COR-L47 (cell line): ENCODE measurements at places on chromosomes 11 and 22.

DNA sequence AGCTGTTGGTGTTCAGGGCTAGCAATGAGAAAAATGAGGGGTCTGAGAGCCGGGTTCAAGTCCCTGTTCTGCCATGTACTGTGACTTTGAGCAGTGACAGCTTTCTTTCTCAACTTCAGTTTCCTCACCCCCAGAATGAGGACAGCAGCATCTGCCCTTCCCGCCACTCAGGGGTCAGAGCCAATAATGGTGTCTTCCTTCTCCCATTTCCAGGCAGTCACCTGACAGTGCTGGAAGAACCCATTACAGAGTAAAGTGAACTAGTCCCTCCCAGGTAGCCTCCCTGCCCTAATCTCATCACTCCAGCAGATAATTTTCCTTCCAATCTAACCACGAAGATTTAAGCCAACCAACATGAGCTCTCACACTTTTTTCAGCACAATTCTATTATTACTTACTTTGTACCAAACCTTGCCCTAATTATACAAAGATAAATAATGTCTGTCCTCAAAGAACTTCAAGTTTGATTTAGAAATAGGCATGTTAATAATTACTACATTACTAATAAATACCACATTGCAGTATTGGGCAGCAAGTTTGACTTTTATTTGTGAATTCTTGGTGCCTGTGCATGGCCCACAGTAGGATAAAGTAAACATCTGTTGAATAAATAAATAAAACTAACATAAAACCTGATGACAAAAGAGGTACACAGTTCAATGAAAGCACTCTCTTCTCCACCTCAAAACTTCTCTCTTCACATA is 61.0 kb downstream of the SERGEF start:
- DNase-seq, result no peak

- DNase-seq, result no peak
Observed at GRCh38 chr11:117874910-117875381, 1.5 kb downstream of the FXYD6 start.

GRCh38 chr22:23912293-23912903 is 18.2 kb downstream of the MIF start:
- no peak for DNase-seq

- DNase-seq, result no peak
Observed at GRCh38 chr11:12684816-12685215, 10.6 kb downstream of the TEAD1 start.

DNA sequence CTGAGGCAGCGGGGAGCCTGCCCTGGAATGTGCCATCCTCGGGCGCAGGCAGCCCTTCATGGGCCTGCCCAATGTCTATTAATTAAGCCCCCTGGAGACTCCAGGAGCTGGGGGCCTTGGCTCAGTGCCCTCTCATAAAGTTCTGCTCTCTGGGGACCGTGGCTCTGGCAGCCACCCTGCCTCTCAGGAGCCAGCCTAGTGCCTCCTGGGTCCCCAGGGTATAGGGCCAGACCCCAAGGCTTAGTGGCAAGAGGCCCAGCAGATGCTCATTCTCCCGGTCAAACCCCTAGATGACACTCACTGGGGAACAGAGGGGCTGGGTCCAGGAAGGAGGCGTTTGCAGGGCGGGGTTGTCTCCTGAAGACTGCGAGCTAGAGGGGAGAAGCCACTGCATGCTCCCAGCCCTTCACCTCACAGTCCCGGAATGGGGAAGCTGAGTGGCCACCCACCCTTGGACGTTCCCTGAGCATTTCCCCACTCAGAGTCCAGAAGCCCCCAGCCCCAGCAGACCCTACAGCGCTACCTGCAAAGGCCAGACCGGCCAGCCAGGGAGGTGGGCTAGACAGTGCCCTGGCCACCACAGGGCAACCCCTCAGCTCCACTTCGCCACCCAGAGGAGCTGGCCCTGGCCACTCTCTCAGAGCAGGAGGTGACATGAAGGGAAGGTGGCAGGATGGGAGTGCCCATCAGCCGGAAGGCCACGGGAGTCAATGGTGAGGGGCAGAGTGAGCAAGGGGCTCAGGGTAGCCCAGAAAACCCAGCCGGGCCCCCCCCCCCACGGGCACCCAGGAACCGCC is 83.0 kb downstream of the CDKN1C start:
- no peak for DNase-seq

- peak; percentile 23 for DNase-seq
Observed at GRCh38 chr11:59206635-59207034, 6.1 kb downstream of the MPEG1 start.

DNA sequence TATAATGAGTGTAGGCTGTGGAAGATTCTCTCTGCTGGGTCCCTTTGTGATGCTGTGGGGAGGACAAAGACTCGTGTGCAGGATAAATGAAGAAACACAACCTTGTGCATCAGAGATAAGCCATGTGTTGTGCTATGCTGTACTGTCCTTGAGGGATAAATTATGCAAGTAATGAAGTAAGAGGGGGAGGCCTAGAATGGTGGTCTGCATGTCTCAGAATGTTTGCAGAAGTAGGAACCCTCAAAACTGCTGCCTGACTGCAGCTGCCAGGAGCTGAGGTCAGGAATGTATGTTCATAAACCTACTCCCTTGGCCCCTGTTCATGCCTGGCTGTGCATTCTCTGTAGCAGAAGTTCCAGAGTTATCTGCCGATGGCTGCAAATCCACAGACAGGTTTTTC is 4.6 kb upstream of the SMCO4 start:
- no peak for DNase-seq

- no peak for DNase-seq
Observed at GRCh38 chr11:35040221-35040942, 98.6 kb upstream of the CD44 start.

DNA sequence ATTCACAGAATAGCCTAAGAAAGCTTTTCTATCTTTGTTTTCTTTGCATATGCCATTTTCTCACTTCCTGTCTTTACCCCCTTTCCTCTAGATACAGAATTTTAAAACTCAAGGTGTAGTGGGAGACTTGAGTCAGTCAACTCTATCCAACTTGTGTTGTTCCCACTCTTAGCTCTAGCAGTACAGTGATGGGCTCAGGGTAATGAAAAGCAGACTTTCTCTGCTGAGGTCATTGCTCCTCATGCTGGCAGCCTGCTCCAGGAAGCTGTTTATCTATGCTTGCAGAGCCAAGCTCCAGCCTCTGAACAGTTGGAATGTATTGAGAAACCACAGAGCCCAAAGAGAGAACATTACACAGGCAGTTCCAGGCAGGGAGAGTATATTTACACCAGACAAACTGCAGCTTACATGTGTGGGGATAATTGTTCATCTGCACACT is 68.1 kb downstream of the CSTPP1 start:
- DNase-seq, result peak; percentile 9

GRCh38 chr22:42116848-42117424 is 13.7 kb downstream of the CYP2D6 start:
- DNase-seq, result no peak

DNA sequence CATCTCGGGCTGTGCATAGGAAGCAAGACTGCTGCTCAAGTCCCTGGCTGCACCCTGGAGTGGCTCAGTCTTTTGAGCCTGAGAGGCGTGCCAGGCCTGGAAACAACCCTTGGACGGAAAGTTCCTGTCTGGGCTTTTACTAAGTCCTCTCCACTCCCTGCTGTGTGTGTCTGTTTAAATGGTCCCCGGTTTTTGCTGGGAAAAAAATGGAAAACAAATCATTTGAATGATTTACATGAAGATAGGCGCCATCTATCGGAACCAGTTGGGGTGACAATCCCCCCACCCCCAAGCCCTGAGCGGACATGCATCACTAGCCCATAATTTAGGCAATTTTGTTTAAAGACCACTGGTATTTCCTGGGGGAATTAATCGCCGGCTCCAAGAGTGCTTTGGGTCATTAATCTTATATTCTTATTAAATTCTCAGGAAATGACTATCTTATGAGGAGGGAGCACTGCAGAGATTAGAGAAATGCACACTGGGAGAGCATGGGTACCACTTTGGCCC is 2.7 kb upstream of the GAB2 start:
- DNase-seq, result peak; percentile 49

DNA sequence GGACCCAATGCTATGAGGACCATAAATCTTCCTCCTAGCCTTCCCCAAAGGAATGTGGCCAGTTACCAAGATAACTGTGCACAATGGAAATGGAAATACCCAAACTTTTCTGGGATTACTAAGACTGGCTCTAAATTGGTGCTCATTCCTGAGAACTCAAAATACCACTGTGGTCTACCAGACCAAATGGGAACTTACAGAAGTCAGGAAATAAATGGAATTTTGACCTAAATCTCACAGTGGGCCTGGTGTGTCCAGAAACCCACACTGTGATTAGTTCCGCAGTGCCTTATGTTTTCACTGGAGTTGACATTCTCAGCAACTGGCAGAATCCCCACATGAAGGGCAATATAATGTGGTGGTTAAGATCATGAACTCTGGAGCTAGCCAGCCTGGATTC is 99.4 kb upstream of the ZC3H12C start:
- DNase-seq, result no peak

DNA sequence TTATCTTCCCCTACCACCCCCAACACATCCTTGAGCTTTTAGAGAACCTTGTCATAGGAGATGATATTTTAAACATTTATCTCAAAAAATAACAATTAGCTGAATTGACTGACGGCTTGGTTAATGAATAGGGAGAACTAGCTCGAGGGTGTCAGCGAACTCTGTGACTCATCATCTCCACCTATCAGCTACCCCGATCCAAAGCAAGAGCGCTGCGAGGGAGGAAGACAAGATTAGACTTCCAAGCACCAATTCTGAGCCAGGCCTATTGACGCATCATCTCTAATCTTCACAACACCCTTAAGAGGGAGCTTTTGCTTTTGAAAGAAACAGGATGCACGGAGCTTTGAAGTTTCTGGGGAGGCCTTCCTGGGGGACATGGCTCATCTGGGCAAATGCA is 51.0 kb upstream of the GALNT18 start:
- DNase-seq, result no peak

DNA sequence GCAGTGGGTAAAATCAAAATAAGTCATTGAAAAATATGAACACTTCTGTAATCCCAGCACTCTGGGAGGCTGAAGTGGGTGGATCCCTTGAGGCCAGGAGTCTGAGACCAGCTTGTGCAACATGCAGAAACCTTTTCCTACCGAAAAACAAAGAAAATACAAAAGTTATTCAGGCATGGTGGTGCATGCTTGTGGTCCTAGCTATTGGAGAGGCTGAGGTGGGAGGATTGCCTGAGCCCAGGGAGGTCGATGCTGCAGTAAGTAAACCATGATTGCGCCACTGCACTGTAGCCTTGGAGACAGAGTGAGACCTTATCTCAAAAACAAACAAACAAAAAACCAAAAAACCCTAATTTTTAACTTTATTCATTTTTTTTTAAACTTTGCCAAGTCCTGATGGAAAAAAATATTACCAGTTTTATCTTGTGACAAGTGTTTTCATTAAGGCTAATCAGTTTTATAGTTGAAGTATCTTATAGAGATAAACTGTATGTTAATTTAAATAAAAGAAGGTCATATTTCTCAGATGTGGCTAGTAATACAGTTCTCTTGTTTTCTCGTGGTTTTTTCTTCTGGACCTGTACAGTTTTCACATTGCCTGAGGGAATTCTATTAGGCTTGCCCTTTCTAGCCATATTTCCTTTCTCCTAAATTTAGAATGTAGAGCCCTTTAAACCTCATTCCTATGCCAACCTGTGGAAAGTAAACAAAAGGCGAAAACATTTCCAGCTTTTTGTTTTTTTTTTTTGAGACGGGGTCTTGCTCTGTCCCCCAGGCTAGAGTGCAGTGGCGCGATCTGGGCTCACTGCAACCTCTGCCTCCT is 9.4 kb downstream of the HIPK3 start:
- DNase-seq, result no peak

- DNase-seq, result no peak
Observed at GRCh38 chr11:79449040-79449439, 8.2 kb upstream of the TENM4 start.

DNA sequence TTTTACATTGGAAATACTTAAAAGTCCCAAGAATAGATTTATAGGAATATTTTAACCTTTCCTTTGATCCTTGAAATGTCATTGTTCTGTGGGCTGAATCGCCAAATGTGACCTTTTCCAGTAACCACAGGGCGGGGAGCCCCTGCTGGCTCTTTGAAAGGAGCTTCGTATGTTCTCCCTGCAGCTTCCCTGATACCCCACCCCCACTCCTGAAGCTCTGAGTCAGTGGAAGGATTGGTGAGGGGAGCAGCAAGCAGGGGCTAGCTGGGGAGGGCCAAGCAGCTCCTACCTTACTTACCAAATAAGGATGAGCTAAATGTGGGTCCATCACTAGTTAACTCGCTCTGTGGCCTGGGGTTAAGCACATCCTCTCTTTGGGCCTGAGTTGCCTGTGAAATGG is 87.7 kb downstream of the CHST1 start:
- DNase-seq, result no peak

GRCh38 chr22:45290410-45290936 is 5.7 kb downstream of the UPK3A start:
- no peak for DNase-seq

DNA sequence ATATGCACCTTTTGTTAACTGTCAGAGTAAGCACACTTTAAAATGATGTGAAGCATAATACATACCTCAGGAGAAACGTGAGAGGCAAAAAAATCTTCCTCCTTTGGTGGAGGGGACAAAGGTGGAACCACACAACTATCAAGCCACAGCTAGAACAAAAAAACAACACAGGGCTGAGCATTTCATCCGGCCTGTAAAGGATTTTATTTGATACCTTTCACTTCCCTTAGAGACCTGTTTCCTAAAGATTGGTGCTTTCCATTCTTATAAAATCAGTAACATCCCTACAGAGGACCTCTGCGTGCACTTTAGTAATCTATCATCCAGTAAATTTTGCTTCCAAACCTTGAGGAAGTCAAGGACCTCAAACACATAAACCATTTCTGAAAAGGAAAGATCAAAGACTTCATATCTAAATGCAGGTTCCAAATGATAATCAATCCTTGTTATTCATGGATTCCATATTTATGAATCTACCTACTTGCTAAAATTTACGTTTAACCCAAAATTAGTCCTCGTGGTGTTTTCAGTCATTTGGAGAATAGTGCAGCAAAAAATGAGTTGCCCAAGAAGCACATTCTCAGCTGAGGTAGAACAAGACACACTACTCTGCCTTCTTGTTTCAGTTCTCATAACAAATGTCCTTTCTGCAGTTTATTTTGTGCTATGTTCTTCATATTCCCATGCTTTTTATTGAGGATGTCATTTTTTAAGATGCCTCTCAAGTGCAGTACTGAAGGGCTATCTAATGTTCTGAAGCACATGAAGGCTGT is 22.7 kb downstream of the ARFGAP3 start:
- DNase-seq, result no peak

- DNase-seq, result no peak
Observed at GRCh38 chr11:99410636-99411035, 389.9 kb downstream of the CNTN5 start.

DNA sequence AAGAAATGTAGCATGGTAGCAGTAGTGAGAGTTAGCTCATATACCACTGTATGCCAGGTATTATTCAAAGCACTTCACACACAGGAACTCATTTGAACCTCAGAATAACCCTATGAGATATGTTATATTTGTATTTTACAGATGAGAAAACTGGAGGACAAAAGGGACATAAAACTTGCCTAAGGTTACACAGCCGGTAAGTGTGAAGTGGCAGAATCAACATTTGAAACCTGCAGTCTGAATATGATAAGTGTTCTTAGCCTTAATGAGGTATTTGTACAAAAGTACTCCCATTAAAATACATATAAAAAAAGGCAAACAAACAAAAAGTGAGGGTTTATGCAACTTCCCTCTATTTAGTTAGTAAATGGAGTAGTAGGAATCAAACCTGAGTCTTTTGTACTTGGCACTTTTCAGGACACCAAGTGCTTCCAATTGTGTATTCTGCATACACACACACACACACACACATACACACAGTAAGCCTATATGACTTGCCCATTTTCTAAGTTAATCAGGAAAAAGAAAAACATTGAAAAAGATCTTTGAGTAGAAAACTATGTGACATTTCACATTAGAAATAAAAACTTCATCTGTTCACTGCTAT is 223.9 kb upstream of the FOLH1 start:
- no peak for DNase-seq

- DNase-seq, result no peak
Observed at GRCh38 chr11:60118338-60118737, 29.9 kb downstream of the MS4A2 start.
